Erythroblast (primary cell): ENCODE measurements at places on chromosomes 7 and 10.

DNA sequence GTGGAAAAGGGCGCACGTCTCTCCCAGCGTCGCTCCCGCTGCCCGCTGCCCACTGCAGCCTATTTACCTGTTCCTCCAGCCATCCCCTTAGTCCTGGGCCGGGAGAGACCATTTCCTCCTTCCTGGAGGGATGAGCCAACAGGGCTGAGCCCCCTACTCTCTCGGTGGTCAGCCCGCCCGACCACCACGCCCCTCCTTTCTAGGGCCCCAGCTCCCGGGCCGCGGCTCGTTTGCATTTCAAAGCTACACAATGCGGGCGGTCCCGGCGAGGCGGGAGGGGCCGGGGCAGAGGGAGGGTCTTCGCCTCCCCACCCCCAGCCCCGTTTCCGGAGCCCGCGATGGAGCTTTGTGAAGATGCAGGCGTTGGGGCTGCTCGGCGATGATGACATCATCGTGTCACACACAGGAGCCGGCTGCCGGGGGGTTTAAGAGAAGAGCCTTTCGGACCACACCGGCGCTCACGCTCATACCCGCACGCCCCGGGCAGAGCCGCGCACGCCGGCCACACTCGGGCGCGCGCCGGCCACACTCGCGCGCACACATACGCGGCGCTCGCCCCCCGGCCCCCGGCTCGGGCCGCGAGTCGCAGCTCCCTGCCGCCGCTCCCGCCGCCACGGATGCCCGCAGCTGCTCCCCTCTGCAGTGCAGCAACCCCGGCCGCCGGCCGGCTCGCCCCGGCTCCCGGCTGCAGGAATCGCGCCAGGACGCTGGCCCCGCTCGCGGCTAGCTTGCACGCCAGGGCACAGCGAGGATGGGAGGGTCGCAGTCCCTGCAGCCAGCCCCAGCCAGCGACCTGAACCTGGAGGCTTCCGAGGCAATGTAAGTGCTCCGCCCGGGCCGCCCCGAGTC, 107.7 kb upstream of the BTBD16 start:
- DNase-seq = no peak

GRCh38 chr7:118029826-118030422, 154.0 kb upstream of the LSM8 start:
- no peak for DNase-seq

GRCh38 chr10:131925716-131926115, 24.9 kb downstream of the PPP2R2D start:
- no peak for DNase-seq

DNA sequence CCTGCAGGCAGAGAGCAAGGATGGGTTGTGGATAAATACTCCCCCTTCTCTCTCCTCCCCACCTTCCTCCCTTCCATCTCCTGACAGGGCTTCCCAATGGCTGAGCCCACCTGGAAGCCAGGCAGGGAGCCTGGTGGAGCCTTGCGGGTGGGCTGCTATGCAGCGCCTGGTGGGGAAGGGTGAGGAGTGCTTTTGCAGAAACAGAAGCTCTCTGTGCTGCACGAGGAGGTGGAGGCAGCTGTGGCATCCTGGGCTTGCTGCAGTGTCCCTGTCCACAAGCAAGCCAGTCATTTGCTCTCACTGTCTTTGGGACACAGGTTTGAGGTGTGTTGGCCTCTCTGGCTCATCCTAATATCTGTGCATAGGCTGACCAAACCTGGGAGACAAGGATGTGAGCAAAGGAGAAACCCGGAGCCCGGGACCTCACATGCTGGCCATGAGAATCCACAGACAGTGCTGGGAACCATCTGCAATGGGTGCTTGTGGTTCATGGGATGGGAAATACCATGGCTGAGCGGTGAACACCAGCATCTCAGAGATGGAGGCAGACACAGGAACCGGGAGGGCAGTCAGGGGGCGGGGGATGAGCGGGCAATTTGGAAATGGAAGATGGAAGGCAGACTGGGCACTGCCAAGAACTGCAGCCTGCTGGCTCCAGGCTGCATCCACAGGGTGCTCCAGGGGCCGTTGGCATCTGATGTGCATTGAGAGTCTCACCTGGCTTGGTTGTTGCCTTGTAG, 364.2 kb downstream of the GLRX3 start:
- no peak for DNase-seq

- no peak for DNase-seq
These were observed 23.1 kb downstream of the KDM7A start for GRCh38 chr7:140153666-140154161.

DNA sequence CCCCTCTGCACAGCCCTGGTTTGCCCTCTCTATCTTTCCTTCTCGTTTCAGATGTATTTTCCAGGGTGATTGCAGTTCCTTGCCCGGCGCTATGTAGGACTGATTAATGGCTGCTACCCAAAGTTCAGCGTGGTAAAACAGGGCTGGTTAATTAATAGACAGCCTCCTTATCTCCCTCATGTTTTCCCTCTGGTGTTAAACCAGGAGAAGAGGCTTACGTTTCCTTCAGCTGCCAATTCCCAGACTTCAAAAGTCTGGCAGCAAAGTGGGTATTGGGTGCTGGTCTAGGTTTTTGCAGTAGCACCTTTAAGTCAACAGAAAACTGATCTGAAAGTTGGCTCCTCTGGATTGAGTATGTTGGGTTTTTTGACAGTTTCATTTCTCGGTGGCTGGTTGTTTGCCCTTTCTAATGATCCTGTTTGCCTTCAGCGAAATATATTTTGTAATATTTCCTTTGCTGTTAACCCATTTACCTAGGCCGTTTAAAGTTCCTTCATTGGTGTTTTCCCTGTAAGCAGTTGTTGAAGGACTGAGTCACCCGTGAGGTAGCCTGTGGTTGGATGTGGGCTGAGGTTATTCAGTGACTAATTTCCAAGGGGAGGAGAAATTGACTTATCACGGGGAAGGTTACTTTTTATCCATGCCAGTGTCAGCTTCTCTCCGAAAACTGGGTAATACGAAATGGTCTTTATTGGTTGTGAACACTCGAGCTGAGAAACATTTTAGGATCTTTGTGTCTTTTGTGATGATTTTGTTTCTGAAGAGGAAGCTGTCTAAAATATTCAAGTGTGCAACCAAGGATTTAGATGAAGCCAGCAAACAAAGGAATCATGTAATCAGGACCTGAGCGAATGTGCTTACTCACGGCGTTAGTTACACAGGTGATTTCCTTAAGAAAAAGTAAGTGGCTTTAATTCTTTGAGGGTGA, 257.2 kb downstream of the KIAA1217 start:
- no peak for DNase-seq

DNA sequence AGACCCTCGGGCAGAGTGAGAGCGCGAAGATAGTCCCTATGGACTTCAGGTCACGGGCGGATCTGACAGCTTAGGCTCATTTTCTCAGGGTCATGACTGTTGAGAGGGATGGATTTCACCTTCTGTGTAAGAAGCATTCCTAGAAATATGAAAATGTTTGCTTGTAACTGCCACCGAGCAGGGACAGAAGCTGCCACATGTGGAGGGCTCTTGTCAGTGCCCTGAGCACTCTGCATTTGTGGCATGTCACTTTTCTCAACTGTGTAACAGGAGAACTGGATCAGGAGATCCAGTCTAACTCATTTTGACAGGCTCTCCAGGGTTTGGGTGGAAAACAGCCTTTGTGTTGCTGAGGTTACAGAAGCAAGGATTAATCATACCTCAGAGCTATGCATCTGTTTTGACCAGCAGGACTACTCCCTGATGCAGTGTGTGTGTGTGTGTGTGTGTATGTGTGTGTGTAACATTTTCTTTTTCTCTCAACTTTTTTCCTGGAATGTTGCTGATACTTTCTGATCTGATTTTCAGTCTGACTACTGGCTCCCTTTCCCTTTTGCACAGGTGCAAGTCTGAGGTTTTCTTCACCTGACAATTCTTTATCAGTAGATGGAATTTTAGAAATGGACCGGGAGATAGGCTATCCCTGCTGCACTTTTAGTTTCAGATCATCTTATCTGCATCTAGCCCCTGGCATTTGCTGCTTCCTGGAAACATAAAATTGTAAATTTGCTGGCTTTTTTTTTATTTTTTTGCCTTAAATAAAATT, 183.3 kb downstream of the STK31 start:
- DNase-seq = no peak

DNA sequence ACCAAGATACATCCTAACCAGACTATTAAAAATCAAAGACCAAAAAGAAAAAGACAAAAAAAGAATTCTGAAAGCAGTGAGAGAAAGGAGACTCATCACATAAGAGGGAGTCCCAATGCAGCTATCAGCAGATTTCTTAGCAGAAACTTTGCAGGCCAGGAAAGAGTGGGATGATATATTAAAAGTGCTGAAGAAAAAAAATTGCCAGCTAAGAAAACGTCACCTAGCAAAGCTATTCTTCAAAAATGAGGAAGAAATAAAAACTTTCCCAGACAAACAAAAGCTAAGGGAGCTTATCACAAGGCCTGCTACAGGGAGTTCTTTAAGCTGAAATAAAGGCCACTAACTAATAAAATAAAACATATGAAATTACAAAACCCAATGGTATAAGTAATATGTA, 40.5 kb upstream of the CDK6 start:
- no peak for DNase-seq

DNA sequence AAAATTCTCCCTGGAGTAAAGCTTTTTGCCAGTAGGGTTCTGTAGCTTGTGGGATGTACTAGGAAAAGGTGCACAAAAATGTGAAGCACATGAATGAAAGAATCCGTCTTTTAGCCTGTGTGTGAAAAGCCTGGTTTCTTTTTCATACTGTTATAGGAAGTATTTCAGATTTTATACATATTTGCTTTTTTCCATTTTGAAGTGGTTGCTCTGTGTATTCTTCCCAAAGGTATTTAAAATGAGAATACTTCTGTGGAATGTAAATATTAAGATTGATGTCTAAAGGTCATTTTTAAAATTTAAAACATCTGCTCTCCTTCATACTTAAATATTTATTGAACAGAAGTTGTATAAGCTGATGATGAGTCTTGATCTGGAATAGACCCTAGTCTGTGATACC, 96.8 kb downstream of the CDK14 start:
- DNase-seq = no peak

DNA sequence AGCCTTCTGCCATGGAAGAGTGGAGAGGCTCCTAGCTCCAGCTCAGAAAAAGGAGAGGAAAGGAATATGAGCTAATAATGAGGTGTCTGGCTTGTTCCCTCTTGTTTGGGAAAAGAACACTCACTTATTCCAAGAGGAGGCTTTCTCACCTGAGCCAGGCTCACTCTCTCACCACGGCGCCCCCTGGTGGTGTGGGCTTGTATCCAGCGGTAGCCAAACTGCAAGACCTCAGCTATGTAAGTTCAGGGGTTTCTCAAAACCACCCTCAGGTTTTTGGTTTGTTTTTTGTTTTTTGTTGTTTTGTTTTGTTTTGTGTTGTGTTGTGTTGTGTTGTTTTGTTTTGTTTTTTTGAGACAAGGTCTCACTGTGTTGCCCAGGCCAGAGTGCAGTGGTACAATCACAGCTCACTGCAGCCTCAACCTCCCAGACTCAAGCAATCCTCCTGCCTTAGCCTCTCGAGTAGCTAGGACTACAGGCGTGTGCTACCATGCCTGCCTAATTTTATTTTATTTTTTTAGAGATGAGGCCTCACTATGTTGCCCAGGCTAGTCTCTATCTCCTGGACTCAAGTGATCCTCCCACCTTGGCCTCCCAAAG, 124.0 kb downstream of the TMEM130 start:
- peak; percentile 77 for DNase-seq

GRCh38 chr7:155754165-155754564, 58.1 kb downstream of the SHH start:
- DNase-seq = no peak

DNA sequence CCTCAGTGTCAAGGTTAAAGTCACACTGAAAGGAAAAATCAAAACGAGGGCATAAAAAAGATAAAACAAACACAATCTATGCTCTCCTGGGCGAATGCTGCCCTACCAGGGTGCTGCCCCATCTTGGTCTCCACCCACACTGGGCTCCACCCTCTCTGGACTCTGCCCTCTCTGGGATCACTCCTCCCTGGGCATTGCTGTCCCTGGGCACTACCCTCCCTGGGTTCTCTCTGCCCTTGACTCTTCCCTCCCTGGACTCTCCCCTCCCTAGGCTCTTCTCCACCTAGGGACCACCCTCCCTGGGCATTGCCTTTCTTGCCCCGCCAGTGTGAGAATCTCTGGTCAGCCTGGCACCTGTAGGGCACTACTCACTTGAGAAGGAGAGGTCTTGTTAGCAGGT, 8.6 kb downstream of the GDF2 start:
- no peak for DNase-seq

- no peak for DNase-seq
These were observed 58.3 kb upstream of the GJD4 start for GRCh38 chr10:35546824-35547225.

DNA sequence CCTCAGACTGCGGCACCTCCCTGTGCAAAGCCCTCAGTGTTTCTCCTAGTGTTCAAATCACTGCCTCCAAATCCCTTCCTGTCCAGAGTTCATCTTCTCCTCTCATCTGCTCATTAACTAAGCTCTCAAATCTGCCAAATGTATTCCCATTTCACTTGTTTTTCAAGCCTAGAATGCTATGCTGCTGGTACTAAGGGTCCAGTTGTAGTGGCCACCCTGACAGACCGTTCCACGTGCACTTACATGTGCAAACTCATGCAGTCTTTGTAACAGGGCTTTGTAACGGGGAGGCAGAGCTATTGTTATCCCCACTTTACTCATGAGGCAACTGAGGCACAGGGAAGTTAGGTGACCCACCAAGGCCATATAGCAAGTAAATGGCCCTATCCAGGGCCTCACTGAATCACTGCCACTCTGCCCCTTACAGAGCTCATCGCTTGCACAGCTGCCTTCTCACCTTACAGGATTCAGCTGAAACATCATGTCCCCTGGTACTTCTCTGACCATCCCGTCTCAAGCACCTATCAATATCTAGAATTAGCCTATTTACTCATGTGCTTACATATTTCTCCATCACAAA, 153.0 kb upstream of the PDE1C start:
- no peak for DNase-seq

DNA sequence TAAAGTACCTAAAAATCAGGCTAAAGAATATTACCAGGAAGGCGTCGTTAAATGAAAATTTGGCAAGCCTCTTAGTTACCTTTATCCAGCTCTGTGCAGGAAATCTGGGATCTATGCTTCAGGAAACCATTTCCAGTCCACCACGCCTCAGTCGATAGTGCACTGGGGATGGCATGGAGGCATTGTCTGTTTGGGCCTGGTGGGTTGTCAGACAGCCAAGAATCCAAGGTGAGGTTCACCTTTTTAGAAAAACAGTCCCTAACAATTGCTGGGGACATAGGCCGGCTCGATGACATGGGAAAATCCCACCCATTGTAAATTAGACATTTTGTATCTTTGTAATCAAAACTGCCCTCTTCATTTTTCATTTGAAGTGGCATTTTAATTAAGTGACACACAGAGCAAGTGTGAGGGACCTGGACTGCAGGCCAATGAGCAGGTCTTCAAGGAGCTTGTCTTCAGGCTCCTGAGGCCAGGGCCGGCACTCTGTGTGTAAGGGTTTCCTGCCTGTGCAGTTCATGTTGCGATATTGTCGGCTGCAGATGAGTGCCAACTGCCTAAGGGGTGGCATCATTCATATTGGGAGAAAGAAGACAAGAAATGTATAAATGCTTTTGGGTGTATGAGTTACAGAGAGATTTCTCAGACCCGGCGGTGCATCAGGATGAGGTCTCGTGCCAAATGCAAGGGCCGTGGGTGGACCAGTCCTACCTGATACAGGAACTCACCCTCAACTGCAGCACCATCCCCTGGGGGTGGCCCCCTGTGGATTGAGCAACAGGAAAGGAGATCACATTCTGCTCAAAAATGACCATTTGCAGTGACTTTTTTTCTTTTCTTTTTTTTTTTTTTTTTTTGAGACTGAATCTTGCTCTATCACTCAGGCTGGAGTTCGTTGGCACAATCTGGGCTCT, 80.8 kb downstream of the PTPRE start:
- DNase-seq = no peak

- DNase-seq = no peak
These were observed 113.5 kb upstream of the C10orf90 start for GRCh38 chr10:126783806-126784557.
